ENCODE measurements at places on chromosomes 3 and 15.
A peak's percentile ranks its signal among the peaks of the same experiment; 100 is the strongest.

DNA sequence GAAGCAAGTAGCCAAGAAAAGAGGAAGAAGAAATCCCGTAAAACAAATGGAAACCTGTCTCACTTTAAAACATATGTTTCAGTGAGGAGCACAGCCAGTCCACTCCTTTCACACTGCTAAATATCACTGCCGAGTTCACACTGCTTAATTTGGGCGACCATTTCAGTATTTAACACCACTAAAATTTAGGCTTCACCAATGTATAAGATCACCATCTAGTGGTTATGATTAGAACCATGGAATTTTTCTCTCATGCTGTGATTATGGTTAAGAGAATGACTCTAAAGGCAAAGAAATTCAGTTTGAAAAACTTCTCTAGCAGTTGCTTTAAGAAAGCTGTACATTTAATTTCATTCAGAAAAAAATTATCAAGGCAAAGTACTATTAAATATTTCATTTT, 16.6 kb downstream of the SLC4A7 start:
- DNase-seq, result peak; percentile 66

DNA sequence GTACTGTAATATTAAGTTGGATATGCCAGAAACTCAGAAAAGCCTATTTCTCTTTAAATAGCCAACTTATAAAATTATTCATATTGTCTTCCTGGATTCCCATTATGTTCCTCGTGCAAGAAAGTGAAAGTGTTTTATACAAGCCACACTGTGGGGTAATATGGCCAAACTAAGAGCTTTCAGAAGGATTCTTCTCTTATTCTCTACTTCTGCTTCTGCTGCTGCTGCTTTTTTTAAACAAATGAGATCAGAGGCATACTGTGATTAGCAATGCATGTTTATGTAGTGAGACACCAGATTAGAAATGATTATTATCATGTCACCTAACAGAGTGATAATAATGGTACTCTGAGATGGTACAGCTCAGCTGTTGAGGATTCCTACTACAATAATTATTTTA, 1026.5 kb upstream of the CFAP20DC start:
- no peak for DNase-seq

DNA sequence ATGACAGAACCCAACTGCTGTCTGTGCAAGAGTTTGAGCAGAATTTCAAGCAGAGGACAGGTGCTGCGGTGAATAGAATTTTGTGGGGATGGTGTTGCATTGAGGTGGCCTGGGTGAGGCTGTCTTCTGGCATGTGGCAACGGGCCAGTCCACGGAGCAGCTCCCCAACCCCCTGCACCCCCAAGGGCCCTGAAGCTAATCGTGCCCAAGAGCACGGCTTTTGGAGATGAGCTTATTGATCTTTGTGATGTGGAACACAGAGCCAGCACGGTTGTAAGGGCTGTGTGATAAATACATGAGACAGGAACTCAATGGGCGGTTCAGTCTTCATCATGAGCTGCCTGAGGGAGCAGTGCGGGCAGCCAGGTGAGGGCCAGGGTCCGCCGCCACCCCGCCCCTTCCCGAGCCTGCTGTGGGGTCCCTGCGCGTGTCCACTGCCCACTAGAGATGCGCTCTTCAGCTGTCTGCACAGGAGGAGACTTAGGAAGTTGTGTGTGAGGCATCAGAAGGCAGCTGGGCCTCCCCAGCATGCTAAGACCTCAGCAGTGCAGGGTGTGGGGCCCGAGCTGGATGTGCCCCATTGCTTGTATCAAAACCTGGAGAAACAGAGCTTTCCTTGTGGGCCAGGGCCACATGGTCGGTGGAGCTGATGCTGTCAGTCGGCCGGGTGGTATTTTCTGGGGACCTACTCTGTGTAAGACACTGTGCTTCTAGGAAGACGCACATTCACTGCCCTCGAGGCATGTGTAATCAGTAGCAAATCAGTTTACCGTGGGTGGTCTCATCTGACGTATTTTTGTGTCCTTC, 90.5 kb downstream of the CHRNA7 start:
- no peak for DNase-seq

DNA sequence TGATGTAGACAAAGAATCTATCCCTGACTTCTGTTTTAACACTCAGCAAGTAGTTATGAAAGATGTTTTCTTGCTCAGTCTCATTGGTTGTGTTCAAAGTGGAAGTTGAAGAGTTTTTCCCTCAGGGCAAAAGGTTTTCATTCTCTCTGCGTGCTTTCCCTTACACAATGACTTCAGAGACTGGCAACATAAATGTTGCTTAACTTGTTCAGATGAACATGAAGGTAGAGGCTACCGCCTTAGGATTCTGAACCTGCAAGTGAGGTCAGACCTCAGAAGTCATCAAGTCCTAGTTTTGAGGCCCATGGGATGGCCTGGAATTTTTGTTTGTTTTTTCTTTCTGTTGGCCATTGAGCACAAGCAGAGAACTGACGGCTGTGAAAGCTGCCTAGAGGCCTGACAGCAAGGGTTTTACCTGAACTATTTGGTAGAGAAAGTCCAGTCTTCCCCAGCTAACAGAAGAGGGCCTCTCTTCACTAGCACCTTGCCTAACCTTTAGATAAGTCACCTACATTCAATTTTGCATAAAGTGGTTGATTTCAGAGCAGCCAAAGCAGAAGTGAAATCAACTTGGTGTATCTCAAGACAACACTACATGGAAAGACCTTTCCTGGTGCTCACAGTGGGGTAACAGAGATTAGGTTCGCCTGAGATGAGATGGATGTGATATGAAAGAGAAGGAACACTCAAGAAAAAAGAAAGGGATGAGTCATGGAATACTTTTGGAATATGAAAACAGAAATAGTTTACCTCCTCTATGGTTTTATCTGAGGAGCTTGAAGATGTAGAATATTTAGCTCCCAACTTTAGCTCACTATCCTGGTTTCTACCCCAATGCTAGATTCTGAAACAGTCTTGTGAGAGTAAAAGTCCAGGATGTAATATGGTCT, 53.6 kb upstream of the AP4E1 start:
- DNase-seq, result no peak

DNA sequence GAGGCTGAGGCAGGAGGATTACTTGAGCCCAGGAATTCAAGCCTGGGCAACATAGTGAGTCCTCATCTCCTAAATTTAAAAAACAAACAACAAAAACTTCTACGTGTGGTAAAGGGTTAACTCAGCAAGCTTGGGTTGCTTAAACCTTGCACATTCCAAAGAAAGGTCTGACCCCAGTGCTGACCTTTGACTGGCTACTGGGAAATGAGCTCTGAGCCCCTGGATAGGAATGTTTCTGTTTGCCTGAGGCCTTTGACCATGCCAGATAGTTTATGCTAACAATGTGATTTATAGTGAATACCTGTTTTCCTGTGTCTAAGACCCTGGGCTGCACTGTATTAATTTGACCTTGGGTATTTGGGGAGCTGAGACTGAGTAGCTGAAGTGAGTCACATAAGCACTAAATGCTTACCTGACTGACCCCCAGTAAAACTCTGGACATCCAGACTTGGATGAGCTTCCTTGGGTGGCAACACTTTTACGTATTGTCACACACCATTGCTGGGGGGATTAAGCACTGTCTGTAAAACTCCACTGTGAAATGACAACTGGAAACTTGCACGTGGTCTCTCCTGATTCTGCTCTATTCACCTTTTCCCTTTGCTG, 20.7 kb downstream of the TCAIM start:
- DNase-seq, result no peak

DNA sequence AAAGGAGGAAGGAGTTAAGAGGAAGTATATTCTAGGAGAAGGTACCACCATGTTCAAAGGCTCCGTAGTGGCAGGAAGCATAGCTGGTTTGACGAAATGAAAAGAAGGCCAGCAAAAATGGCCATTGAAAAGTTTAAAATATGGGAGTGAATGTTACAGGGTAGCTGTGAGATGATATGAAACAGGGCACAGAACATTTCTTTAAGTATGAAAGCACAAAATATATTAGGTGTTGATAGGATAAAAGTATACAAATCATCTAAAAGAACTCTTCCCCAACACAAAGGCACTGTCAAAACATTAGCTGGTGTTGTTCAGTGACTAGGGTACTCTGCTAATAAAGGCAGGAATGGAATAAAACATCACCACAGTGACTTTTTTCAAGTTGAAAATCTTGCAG, 216.2 kb downstream of the LRRN1 start:
- no peak for DNase-seq

GRCh38 chr3:130895690-130896488, 2.0 kb downstream of the ATP2C1 start:
- DNase-seq, result peak; percentile 70
